Stimulated activated naive CD4-positive, alpha-beta T cell (primary cell): ENCODE measurements at places on chromosomes 1 and 21.

- DNase-seq: no peak
These were observed 17.1 kb downstream of the ZP4 start for GRCh38 chr1:237873487-237874211.

GRCh38 chr1:165851034-165851658, 23.7 kb downstream of the UCK2 start:
- DNase-seq: no peak

DNA sequence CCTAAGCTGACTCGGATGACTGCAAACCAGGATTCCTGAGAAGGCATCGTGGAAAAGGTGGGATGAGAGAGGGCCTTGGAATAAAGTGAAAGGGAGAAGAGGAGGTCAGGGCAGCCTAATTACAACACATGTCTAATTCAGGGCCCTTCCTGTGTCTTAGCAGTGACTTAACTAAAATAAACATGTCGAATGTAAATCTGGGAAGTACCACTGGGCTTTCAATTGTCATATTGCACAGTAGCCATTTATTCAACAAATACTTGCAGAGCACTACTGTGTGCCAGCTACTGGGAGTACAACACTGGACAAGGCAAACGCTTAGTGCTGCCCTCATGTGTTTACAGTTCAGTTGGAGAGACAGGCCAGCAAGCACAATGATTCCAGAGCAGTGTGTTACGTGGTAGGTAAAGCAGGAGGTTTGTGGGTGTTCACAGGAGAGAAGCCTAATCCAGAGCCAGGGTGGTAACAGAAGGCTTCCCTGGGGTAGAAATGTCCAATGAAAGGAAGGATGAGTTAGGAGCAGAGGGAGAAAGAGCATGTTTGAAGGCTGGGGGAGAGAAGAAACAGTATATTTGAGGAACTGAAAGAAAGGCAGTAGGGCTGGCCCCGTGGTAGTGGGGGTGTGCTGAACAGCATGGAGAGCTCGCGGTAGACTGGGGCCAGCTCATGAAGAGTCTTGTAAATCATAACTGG, 38.0 kb upstream of the RASAL2 start:
- DNase-seq: no peak

DNA sequence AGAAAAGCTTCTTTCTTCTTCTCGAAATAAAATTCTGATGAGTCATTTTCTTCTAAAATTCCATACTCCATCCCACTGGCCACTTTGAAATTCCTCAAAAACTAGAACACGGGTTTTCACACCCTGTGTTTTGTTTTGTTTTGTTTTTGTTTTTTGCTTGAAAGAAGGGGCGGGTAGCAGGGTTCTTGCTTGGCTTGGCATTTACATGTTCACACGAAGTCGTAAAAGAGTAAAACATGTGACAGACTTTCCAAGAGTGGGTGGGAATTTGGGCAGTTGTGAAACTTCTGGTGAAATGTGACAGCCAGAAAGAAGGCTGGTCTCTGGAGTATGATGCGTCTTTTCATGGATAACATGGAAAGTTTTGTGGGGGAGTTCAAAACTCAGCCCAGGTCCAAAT, 47.1 kb upstream of the FMN2 start:
- DNase-seq: no peak

- DNase-seq: no peak
These were observed 44.0 kb downstream of the OPTC start for GRCh38 chr1:203537806-203538464.

GRCh38 chr21:40613546-40614030, 233.4 kb downstream of the DSCAM start:
- DNase-seq: no peak

- no peak for DNase-seq
These were observed 49.3 kb downstream of the DOP1B start for GRCh38 chr21:36205962-36206361.

DNA sequence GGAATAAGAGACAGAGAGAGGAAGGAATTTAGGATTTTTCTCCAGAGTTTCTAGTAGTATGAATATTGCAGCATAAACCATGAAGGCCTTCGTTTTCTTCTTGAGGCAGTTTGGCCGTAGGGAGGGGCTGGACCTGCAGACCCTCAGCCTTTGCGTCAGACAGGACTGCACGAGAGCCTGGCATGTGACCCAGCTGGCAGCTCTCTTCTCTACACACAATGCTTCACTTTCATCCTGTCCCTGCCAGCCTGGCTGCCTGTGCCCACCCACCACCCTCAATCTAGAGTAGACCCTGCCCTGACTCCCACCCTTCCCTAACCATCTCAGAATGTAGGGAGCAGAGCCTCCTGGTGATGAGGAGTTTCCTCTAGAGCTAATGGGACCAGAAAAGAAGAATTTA, 1.6 kb downstream of the CA14 start:
- no peak for DNase-seq

DNA sequence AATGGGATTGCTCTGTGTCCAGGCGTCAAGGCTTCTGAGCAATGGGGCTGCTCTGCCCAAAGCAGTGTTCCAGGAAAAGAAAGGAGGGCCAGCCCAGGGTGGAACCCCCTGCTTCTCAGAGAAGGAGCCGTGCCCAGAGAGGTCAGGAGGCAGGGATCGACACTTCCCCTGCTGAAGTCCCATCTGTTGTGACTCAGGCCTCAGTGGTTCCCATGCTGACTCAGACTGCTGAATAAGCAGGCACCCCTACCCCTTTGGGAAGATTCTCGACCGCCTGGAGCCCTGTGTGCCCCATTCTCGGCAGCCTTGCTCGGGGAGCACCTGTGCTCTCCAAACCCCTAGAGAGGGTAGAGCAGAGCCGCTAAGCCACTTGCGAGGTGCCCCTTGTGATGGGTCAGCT, 23.9 kb downstream of the PKP1 start:
- DNase-seq: no peak

DNA sequence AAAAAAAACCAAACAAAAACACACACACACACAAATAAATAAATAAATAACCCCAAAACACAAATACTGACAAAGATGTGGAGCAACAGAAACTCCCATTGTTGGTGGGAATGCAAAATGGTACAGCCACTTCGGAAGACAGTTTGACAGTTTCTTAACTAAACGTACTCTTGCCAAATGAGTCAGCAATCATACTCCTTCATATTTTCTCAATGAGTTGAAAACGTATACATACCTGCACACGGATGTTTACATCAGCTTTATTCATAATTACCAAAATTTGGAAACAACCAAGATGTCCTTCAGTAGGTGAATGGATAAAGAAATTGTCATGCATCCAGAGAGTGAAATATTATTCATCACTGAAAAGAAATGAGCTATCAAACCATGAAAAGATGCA, 23.5 kb downstream of the ASAP3 start:
- no peak for DNase-seq

- no peak for DNase-seq
These were observed 69.8 kb upstream of the TRABD2B start for GRCh38 chr1:48066936-48067335.

DNA sequence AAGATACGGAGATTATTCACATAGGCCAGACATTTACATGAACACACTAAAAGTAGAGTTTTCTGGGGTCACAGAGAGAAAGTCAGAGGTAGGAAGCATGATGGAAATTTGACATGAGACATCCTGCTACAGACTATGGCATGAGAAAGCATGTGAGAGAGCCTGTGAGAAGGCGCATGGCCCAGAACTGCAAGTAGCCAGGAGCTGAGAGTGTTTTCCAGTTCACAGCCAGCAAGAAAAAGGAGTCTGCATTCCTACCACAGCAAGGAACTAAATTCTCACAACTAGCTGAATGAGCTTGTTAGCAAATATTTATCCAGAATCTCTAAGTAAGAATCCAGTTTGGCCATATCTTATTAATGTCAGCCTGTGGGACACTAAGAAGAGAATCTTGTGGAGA, 673.3 kb downstream of the BRINP3 start:
- DNase-seq: no peak

DNA sequence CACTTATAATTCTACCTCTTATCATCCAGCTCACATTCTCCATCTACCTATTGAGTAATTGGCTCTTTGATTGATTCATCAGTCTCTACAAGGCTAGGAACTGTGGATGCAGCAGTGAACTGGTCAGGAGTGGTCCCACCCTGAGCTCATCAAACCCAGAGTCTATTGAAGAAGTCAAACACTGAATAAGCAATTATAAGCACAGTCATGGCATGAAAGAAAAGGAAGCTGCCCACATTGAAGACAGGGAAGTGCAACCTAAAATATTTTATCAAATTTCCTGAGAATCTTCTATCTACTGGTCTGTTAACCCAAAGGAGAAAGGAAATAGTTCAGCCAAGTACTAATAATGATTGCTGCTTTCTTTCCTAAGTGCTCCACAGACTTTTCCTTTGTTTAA, 35.7 kb downstream of the ACP6 start:
- DNase-seq: no peak

GRCh38 chr1:41426201-41426890, 58.1 kb downstream of the EDN2 start:
- DNase-seq: no peak

DNA sequence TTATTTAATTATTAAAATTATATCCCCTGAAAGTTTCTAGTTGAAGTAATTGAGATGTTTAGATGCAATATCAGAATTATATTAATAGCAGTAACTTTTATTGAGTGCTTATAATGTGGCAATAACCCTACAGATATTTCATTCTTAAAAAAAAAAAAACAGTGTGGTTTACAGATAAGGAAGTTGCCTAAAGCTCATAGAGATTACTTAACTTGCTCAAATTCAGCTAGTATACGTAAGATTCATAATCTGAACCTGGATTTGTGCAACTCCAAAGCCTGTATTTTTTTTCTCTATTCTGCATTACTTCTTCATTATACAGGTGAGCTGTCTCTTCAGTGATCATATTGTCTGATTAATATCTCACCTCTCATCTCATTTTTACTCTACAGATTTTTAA, 156.0 kb upstream of the PTBP2 start:
- no peak for DNase-seq

- DNase-seq: no peak
These were observed 4.4 kb upstream of the IGFN1 start for GRCh38 chr1:201186192-201186591.

DNA sequence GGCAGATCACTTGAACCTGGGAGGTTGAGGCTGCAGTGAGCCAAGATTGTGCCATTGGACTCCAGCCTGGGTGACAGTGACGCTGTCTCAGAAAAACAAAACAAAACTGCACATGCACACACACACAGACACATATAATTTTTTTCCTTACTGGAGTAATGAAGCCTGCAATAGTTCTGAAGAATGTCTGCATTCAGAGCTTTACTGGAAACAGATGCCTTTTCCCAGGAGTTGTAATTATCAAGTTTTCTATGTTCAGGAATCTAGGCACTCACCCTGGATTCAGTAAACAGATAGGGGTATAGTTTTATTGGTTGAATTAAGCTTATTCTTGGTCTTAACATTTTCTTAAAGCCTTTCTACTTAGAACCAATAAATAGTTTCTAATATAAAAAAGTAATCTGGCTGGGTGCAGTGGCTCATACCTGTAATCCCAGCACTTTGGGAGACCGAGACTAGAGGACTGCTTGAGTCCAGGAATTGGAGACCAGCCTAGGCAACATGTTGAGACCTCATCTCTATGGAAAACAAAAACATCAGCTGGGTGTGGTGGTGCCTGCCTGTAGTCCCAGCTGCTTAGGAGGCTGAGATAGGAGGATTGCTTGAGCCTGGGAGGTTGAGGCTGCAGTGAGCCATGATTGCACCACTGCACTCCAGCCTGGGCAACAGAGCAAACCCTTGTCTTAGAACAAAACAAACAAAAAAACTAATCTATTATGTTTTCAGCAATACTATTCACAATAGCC, 15.8 kb downstream of the SPEN start:
- DNase-seq: no peak

- no peak for DNase-seq
These were observed 51.0 kb downstream of the COL18A1 start for GRCh38 chr21:45455674-45456583.
